Caco-2 (cell line): ENCODE measurements at places on chromosomes 2 and 18.

GRCh38 chr2:102086150-102086872 is 56.2 kb upstream of the IL1R1 start:
- DNase-seq = no peak

DNA sequence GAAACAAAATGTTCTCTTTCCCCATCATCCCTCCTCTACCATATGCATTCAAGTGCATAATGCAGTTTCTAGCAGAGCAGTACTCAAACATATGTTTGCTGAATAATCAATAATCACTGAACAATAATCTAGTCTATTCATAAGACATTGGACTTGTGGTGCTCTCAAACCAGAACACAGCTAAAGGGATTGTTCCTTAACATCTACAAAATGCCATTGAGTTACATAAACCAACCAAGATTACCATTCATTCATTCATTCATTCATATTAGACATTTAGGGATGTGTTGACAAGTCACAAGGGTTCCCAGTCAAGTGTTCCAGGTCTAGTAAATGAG is 3.9 kb downstream of the CLHC1 start:
- no peak for DNase-seq

DNA sequence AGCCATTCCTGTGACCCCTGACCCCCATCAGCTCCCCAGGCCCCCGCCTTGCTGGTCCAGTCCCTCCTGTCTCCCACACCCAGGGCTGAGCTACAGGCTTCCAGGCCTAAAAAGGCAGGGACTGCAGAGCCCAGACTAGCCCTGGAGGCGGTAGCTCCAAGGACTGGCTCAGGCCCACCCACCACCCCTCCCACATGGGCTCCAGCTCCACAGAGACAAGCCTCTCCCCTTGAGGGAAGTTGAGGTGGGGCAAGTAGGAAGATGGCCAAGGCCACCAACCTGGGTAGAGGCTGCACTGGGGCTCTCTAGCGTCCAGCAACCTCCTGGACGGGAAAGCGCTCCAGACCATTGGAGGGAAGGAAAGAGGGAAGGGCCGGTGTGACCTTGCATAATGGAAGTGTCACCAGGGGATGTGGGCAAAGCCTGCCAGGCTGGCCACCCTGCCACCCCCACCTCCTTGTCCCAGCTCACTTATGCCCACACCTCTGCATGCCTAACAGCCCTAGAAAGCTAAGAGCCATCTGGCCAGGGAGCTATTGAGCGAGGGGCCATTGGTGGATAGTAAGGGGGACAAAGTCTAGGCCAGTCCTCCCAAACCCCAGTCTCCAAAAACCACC is 63.1 kb downstream of the TNS1 start:
- DNase-seq = no peak

DNA sequence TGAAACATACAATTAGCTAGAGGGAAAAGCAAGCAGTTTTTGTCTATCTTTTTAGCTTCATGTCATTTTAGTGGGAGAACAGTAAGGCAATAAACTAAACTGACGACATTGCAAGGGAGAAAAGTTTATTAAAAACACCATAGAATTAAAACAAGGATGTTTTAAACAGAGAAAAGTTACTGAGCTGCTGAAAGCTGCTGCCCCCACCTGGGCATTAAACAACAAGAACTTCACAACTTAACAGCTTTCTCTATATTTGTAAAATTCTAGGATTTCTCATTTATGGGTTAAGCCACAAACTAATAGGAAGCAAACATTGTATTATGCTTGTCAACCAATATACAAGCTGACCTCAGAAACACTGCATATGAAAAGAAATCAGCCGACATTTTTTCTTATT is 289.2 kb downstream of the ERBB4 start:
- no peak for DNase-seq

DNA sequence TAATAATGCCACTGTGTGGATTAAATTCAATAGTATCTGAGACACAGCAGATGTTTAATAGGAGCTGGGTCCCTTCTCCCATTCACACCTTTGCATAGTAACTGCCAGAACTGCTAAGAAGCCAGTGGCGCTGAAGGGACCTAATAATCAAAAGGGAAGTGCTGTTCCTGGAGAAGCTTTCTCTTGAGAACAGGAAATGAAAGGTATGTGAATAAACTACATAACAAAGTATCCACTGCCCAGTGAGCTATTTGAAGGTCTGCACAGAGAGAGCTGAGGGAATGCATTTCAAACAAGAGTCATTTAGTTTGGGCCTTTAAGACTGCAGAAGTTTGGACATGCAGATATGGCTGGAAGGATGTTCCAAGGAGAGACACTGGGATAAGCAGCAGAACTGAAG is 56.1 kb upstream of the KIDINS220 start:
- DNase-seq = no peak

DNA sequence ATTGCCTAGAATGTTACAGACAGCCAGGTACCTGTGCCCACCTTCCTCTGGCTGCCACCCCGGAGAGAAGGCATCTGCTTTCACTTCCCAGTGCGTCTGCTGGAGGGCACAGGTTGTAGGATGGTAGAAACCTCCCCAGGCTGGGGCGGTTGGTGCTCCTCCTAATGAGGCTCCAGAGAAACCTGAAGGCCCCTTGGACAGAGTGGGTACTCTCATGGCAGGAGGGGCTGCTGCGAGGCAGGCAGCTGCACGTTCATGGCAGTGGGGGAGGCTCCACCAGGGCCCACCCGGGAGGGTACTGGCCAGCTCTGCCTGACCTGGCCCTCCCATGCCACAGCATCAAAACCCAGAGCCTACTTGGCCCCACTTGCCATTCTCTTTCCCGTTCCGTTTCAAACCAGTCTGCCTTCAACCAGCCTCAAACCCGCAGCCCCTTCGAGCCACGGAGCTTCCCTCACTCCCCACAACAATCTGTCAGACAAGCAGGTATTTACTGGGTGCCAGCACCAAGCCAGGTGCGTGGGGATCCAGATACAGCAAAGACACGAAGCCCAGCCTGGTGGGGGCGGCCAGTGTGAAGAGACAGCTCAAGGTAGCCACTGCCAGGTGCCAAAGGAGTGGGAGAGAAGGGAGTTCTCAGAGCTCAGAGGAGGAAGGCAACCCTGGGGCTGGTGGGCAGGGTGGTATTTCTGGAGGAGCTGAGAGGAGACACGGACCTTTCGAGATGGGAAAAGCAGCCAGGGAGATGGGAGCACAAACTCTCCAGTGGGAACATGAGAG is 229.6 kb downstream of the LOXHD1 start:
- no peak for DNase-seq

DNA sequence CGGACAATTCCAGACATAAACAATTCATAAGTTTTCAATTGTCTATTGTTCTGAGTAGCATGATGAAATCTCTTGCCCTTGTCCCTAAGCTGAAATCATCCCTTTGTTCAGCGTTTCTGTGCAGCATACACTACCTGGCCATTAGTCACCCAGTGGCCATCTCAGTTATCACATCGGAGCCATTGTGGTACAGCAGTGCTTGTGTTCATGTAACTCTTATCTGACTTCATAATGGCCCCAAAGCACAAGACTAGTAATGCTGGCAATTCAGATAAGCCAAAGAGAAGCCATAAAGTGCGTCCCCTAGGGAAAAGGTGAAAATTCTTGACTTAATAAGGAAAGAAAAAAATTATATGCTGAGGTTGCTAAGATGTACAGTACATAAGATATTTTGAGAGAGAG is 127.2 kb downstream of the FHOD3 start:
- DNase-seq = no peak

DNA sequence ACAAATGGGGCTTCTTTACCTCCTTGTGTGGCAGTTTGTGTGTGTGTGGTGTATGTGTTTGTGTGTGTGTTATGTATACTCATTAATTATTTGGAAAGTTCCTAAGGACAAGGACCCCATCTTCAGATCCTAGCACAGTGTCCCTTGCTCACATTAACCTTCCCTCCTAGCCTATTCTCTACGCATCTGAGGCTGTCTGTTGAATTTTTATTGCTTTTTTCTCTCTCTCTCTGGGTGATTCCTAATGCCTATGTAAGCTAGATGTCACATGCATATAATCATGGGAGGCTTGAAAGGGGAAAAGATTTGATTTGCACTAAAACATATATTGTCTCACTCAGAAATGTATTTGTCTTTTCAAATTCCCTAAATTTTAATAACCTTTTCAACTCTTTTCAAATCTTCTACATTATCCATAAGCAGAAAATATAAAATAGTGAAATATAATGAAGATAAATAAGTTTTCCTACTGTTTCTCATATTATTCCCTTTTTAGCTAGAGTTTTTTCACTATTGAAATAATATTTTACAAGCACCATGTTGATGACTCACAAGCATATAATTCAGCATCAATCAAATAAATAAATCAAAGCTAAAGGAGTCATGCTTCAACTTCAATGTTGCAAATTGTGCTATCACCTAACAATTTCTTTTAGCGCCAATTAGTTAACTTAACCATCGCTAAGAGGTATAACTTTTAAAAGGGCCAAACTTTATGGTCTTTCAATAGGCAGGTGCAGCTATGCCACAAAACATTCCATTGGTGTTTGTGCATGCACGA is 199.0 kb upstream of the ERBB4 start:
- DNase-seq = no peak

- no peak for DNase-seq
Measured at GRCh38 chr2:221102896-221103688, 469.0 kb downstream of the EPHA4 start.

DNA sequence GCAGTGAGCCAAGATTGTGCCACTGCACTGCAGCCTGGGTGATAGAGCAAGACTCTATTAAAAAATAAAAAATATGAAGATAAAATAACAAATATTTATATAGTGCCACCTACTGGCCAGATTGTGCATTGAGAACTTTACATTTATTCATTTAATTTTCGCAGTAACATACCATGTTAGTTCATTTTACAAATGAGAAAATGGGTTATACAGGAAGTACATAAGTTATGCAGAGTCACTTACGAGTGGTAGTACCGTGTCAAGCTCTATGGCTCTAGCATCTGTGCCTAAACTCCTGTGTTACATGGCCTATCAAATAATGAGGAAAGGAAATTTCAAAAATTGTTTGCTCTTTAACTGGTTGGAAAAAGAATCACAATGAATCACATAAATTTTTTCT is 27.9 kb downstream of the RIF1 start:
- DNase-seq = peak; percentile 17

- DNase-seq = no peak
Measured at GRCh38 chr2:227377467-227378351, 1.4 kb downstream of the TM4SF20 start.

DNA sequence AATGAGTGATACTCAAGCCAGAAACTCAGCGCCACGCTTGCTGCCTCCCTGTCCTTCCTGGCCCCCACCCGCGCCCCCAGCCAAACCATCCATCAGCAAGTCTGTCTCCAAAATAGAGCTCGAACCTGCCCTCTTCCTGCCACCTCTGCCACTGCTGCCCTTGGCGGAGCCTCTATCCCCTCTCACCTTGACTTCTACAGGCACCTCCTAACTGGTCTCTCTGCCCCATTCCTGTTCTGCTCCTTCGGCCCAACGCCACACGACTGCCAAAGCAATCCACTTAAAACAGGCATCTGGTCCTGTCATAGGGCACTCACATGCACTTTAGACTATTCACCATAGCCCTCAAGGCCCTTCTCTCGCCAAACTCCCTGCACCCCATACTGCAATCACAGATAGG is 210.3 kb upstream of the SMAD2 start:
- DNase-seq = no peak

GRCh38 chr2:69073928-69074570 is 61.1 kb downstream of the ANTXR1 start:
- DNase-seq = no peak

GRCh38 chr2:143152637-143153036 is 23.4 kb downstream of the ARHGAP15 start:
- no peak for DNase-seq

- no peak for DNase-seq
Measured at GRCh38 chr18:24835751-24836150, 375.3 kb downstream of the HRH4 start.

DNA sequence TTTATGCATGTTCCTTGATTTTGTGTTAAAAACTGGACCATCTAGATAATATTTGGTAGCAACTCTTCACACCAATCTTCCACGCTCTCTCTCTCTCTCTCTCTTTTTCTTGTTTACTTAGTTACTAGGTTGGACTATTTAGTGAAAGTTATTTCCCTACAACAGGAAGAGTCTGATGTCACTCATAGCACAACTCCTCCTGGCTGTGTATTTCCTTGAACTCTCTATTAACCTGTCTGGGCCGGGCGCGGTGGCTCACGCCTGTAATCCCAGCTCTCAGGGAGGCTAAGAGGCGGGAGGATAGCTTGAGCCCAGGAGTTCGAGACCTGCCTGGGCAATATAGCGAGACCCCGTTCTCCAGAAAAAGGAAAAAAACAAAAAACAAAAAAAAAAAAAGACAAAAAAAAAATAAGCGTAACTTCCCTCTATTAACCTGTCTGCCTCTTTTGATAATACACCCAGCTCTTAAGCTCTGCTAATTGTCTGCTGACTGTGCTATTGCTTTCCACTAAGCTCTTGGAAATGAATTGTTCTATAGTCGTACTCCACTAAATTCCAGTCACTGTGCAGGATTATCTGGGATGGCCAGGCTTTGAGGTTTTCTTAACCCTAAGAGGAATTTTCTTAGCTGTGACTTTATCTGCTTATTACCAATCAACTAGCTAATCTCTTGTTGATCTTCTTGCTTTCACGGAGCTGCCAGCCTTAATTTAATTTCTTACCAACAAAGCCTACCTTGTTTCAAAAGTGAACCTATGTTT is 18.1 kb upstream of the CDH19 start:
- no peak for DNase-seq

- no peak for DNase-seq
Measured at GRCh38 chr2:222304737-222305515, 6.1 kb upstream of the PAX3 start.

DNA sequence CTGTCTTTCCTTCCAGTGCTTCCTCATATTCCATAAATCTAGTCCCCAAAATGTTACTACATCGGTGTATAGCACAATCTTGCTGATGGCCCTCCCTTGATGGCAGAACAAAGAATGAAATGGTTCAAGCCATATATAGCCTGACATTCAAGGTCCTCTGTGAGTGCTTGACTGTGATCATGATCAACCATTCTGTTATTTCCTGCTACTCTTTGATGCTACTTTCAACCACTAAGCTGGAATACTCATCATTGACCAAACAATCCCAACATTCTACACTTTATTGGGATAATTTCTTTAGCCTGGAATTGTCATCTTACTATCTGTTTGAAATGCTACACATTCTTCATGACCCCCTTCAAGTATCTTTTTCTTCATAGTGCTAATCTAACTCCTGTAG is 633.9 kb downstream of the PLCL1 start:
- DNase-seq = no peak

DNA sequence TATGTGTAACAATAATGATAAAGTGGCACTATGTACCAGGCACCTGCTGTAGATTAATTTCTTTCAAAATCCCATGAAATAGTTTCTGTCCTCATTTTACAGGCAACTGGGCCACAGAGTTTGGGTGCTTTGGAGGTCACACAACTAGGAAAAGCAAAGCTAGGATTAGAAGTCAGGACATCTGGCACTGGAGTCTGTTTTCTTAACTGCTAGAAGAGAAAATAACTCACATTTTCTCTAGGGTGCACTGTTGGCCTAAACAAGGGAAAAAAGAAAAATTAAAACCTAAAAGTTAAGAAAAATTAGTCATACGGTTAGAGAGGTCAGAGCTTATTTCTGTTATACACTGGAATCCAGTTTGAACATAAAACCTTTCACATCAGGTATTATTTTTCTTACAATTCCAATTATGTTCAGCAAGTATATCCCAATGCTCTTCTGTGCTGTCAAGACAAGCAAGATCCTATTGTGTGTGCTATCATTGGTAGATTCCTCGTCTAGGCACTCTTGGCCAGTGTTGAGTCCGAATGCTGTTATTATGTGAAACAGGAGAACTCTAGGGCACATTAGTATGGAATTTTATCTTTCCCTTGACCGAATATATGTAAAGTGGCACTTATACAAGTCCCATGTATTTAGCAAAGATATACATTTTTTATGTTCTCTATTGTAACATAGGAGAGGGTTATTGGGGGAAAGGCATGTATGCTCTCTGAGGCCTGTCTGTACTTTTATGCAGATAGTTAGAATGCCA is 1.5 kb upstream of the OSGEPL1 start:
- DNase-seq = no peak
